Caudate nucleus (tissue), 63 donors: ENCODE measurements at places on chromosomes 6 and 20.

- no peak for DNase-seq
Measured at GRCh38 chr6:154923199-154923869, 71.8 kb upstream of the TIAM2 start.

- DNase-seq = no peak
Measured at GRCh38 chr20:50151034-50151743, 2.3 kb downstream of the PEDS1 start.

- DNase-seq = no peak
Measured at GRCh38 chr20:58585753-58586540, 65.1 kb upstream of the STX16 start.

DNA sequence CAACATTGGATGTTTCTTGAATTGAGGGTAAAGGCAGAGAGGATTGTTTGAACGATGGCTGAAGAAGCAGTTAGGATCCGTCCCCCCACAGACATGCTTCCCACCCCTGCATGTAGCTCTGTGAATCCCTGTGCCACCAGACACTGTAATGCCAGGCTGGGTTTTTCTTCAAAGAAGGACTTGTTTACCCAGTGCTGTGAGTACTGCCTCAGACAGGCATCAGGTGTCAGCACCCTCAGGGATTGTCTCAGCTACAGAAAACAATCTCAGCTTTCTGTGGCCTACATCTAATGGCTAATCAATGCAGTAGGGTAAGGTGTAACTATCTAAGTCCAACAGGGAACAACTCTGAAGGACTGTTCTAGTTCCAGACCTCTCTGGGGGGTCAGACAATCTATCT, 853.0 kb upstream of the EPHA7 start:
- no peak for DNase-seq

DNA sequence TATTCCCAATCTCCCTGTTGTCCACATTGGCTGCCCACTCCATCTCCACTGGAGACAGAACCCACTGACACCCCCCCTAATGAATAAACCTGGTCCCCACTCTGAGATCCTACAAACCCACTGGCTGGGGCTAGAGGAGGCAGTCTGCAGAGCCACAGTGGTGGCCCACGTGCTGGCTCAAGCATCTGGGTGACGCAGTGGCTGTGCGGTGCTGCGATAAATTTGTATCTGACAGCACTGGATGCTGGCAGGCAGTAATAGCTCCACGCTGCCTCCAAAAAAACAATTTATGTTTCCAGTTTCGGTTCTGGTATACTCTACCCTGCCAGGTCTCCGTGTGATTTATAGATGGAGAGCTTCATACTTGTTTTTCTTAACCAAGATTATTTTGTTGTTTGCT, 87.1 kb upstream of the SYNDIG1 start:
- no peak for DNase-seq

DNA sequence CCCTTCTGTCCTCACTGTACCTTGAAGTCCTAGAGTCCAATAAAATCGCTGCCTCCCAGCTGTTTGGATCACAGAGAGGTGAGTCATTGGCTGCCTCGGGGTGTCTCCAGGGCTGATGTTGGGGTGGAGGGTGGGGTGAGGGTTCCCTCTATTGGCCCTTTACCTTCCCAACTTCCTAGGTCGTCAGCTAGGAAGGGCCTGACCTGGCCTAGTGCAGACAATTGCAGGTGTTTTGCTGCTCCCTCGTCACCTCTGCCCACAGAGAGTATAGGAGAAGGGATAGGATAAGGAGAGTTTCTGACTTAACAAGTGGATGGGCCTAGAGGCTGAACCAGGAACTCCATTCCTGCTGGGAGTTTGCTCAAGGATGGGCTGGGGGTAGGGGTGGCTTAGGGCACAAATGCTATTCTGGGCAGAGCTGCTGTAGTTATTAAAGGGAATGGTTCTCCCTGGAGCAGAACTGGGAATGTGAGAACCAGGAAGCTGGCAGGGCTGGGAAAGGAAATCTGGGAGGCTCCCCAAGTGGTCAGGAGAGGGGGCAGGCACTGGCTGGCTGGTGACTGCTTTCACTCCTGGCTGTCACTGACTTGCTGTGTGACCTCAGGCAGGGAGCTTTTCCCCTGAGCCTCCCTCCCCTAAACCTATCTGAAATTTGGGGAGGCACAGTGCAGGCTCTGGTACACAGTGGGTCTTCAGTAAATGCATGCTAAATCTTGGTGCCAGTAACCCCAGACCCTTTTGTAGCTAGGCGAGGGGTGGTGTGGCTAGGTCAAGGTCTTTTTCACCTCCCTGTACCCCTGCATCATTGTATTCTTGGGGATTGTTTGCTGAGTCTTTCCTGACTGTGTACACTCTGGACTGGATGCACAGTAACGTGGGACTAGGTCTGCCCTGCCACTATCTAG, 1.5 kb downstream of the TP53INP2 start:
- no peak for DNase-seq
